CD4-positive, alpha-beta T cell treated with Interleukin-12 subunit alpha and Interleukin-12 subunit beta, for 1 hour (primary cell): ENCODE measurements at places on chromosomes 3 and 15.

GRCh38 chr3:159950156-159950898 lies 38.3 kb upstream of the IL12A start:
- DNase-seq: no peak

- no peak for DNase-seq
These were observed 316.7 kb upstream of the AGTR1 start for GRCh38 chr3:148381051-148381450.

GRCh38 chr15:41856716-41857115 lies 18.1 kb downstream of the PLA2G4B start:
- DNase-seq: no peak

DNA sequence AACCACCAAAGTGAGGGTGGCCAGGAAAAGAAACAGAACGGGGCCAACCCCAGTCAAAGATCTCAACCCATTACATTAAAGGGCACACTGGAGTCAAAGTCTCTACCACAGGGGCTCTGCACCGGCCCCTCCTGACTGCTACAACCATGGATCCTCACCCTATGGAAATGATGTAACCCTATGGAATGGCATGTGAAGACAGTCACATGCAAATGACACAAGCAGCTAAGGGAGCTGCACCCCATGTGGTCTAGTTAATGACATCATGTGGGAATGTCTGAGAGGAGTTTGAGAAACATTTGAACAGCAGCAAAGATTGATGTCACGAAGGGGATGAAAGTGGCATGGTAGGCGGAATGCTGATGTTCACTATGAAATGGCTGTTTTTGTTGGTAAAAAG lies 298.2 kb upstream of the SLCO3A1 start:
- no peak for DNase-seq

DNA sequence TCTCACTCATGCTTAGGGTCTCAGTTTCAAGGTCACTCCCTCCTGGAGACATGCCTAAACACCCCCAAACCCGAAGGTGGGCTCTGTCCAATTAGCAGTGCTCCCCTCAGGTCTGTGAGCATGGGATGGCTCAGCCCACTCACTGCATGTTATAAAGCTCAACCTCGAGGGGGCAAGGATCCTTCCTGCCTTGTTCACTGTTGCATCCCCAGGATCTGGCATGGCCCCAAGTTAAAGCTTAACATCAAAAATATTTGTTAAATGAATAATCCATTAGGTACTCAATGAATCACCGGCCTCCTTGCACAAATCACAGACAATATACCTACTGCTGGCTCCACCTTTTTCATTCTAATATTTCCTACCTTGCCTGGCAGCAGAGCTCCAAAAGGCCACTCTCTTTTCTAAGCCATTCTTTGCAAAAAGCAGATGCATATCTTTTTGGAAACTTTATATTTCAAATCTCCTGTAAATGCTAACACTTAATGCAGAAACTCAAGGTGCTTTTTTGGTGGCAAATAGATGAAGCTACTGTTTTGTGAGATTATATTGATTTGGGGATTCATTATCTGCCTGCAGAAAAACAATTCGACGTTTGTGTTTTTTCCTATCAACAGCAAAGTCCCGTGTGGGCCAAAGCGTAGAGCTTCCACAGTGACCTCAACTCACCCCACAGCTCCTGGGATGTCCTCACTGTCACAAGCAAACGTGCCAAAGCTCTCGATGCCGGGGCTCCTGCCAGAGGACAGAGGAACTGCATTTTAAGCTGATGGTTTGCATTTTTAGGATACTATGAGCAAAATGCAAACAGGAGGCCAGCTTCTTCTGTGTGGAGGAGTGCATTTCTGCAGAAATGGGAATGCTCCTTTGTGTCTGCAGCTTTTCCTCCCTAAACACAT lies 35.4 kb downstream of the PCOLCE2 start:
- no peak for DNase-seq

GRCh38 chr15:89754361-89755154 lies 3.5 kb upstream of the MESP1 start:
- no peak for DNase-seq

GRCh38 chr3:105505170-105505569 lies 138.5 kb downstream of the ALCAM start:
- no peak for DNase-seq

DNA sequence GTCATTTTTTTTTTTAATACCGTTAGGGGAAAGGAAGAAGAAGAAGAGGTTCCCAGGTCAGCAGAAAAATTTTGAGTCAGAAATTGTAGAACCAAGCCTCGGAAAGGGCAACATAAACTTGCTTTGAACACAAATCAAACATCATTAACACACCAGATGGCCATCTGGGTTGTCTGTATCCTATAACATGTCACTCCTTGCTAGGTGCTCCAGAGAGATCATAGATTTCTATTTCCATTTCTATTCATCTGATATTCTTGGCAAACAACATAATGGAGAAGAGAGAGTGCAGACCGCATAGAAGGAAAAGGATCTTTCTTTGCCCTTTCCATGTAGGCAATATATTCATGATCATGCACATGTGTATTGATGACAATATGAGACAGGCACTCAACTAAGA lies 129.5 kb upstream of the STT3B start:
- DNase-seq: no peak

DNA sequence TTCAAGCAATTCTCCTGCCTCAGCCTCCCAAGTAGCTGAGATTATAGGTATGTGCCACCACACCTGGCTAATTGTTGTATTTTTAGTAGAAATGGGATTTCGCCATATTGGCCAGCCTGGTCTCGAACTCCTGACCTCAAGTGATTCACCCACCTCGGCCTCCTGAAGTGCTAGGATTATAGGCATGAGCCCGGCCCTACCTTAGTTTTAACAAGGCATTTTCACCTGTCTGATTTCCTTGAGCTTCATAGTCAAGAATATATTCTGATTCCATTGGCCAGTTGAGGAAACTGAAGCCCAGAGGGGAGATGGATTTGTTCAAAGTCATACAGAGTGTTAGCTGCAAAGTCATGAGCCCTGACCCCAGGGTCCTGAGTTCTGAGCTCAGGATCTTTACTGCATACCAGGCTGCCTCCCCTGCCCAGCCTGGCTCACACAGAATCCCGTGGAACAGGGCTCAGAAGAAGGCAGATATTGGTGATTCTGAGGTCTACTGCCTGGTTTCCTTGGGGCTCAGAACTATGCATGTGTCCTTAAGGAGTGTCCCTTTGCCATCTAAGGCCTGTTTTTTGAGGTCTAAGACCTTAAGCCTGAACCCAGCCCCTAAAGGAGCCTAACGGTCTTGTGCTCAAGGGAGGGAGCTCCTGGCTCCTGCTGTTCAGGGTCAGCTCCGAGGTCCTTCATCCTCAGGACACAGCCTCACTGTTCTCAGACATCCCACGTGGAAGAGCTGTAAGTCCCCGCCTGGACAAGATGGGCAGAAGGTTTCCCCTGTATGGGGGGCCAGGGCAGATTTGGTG lies 134.4 kb downstream of the SMAD6 start:
- no peak for DNase-seq

DNA sequence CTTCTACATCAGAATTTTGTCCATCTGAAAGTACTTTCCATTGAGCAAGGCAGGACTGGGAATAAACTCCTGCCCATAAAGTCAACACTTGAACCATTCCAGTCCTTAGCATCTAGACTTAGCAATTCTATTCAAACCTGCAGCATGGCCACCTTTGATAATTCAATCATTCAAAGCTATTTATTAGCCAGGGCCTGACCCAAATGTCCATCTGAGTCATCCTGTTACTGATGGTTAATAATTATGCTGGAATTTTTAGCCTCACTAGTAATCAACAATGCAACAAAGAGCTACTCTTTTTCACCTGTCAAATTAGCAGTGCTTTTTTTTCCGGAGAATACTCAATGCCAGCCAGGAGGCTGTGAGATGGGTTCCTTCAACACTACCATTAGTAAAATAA lies 72.7 kb upstream of the SNRK start:
- no peak for DNase-seq

DNA sequence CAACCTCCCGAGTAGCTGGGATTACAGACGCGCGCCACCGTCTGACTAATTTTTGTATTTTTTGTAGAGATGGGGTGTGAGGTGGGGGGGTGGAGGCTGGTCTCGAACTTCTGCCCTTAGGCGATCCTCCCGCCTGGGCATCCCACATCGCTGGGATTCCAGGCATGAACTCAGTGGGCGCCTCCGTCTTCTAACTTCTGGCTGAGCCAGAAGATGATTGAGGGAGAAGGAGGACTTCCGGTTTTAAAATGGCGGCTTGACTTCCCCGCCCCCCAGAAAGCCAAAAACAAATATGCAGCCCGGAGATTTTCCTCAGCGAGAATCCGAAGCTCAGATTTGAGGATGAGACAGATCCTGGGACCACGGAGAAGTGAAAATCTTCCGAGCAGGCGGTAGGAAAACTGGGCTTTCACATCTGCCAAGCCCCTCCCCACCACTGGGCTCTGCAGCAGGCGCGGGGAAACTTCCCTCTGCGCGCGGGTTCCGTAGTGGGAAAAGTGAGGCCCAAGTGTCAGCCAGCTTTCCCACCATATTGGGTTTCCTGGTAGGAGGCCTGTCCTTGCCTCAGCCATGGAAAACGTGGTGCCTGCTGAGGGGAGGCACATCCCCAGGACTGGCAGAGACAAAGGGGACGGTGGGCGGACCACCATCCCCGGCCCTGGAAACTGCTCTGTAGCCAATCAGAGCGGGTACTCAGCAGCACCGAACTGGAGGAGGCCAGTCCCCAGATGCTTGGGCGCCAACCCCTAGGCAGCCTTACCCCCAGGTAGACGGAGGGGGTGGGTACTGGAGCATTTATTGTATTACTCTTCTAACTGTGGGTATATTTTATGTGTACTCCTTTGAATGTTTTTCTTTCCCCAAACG lies 17.3 kb downstream of the CHST14 start:
- DNase-seq: no peak

GRCh38 chr3:38966811-38967692 lies 84.7 kb downstream of the SCN11A start:
- DNase-seq: no peak

GRCh38 chr3:178967177-178967532 lies 104.5 kb downstream of the ZMAT3 start:
- no peak for DNase-seq

DNA sequence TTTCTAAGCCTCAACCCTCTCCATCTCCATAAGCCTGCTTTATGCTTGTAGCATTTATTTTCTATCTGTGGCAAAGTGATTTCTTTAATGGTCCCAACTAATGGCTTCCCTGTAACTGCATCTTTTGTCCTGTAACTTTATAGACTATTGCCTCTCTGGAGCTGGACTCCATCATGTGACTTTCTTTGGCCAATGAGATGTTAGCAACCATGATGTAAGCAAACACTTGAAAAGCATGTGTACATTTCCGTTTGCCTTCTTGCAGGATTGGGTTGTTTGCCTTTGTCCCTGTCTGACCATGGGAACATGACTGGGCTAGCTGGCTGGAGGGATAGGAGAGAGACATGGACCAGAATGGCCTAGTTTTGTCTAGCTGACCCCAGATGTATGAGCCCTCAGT lies 106.0 kb upstream of the LRIG1 start:
- DNase-seq: no peak

GRCh38 chr3:151037746-151038477 lies 47.6 kb upstream of the MED12L start:
- DNase-seq: no peak

- DNase-seq: peak; percentile 70
These were observed 15.5 kb upstream of the PPP1R2 start for GRCh38 chr3:195558602-195559001.

GRCh38 chr3:18223571-18223970 lies 201.6 kb downstream of the SATB1 start:
- DNase-seq: no peak

DNA sequence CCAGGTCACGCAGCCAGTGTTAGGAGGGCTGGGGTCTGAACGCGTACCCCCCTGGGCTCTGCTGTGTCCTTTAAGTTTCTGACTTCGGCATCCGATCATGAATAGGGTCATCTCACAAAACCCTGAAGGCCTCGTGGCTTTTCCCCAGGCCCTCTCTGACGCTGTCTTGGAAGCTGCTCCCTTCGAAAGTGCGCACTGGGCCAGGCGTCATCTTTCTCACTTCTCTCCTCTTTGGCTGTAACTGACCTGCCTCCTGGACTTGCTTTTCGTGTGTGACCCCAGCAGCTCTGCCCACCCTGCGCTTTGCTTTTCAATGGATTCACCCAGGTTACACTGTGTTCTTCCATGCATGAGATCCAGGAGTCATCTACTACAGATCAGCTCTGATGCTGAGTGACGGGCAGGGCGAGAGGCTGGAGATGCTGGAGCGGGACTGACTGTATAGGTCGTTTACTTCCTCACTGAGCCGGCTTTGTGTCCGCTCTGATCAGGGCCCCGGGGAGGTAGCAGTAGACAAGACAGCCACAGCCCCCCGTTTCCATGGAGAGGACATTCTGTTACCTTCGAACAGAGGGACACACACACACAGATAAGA lies 45.0 kb upstream of the PCSK6 start:
- DNase-seq: no peak

DNA sequence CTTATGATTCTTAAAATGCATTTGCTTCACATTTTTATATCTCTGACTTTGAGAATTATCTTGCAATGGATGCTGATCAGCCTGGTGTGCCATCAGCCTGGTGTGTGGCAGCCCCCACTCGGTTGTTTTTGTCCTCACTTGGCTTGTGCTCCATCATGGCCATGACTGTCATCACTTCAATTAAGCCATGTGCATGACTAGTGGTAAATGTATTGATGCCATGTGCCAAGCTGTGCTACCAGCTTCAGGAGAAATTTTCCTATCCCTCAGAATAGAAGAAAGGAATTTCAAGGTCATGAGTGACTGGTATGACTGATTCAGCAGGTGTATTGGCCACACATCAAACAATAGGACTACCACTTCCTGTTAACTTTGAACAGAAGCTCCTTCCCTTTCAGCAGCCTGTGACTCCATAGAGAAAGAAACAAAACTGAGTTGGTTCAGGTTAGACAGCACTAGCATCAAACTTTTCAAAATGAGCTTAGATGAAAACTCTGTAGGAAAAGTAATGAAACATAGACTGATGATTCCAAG lies 251.7 kb downstream of the GRM7 start:
- no peak for DNase-seq

GRCh38 chr3:131494706-131495105 lies 8.1 kb downstream of the MRPL3 start:
- DNase-seq: no peak

- DNase-seq: peak; percentile 85
These were observed 64.7 kb upstream of the ZBTB38 start for GRCh38 chr3:141303481-141304223.

DNA sequence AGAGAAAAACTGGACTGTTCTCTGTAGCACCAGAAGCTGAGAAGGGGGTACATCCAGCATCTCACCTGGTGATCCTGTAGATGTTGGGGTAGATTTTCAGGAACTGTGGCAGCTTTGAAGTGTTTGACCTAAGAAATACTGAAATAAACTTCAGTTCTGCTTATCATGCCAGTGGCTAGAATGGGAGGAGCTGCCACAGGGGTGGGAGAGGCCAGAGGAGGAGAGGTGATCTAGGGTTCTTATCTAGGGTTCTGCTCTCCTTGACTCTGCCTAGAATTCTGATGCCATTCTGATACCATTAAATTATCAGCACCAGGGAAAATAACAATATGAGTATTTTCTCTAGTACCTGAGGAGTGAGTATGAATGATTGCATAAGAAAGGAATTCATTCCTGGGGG lies 10.2 kb upstream of the CPOX start:
- DNase-seq: no peak

GRCh38 chr3:13556917-13557316 lies 8.0 kb downstream of the FBLN2 start:
- no peak for DNase-seq

- DNase-seq: peak; percentile 93
These were observed at the start of gene U2SURP for GRCh38 chr3:143001369-143002082. U2SURP (plus strand) TSS chr3:143001570; CDS start chr3:143001629, 59 bp downstream.
